ENCODE measurements at places on chromosomes 6 and 20.

DNA sequence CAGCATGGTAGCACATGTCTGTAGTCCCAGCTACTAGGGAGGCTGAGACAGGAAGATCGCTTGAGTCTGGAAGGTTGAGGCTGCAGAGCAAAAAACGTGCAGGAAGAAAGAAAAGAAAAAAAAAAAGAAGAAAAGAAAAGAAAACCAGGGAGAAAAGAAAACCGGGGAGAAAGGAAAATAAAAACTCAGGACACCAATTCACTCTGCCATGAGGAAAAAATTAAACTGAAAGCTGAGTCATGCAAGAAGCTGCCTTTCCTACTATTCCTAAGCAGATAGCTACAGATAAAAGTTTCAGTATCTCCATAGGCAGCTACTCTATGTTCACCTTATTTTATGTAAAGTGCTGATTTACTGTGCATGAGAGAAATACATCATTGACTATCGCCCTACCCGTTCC lies 10.5 kb downstream of the PTGIS start:
- no peak for DNase-seq

- no peak for DNase-seq
These were observed 55.9 kb upstream of the ID4 start for GRCh38 chr6:19781269-19781668.

- no peak for DNase-seq
These were observed 4.1 kb downstream of the BPI start for GRCh38 chr20:38308047-38308438.

DNA sequence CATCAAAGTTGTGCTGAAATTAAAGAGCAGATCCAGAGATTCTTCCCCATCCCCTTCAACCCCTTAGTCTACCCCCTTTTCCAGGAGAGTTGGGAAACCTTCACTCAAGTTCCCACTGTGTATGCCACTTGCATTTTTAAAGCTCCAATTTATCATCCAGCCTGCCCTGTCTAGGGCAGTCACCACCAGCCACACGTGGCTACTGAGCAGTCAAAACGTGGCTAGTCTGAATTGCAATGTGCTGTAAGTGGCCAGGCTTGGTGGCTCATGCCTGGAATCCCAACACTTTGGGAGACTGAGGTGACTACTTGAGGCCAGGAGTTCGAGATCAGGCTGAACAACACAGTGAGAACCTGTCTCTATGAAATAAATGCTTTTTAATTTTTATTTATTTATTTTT lies 34.9 kb downstream of the ERGIC3 start:
- no peak for DNase-seq

GRCh38 chr6:99276747-99277146 lies 72.7 kb downstream of the FAXC start:
- no peak for DNase-seq

GRCh38 chr6:117512987-117513573 lies 30.6 kb downstream of the DCBLD1 start:
- no peak for DNase-seq

- no peak for DNase-seq
These were observed 16.7 kb upstream of the TFAP2A start for GRCh38 chr6:10431423-10432164.

DNA sequence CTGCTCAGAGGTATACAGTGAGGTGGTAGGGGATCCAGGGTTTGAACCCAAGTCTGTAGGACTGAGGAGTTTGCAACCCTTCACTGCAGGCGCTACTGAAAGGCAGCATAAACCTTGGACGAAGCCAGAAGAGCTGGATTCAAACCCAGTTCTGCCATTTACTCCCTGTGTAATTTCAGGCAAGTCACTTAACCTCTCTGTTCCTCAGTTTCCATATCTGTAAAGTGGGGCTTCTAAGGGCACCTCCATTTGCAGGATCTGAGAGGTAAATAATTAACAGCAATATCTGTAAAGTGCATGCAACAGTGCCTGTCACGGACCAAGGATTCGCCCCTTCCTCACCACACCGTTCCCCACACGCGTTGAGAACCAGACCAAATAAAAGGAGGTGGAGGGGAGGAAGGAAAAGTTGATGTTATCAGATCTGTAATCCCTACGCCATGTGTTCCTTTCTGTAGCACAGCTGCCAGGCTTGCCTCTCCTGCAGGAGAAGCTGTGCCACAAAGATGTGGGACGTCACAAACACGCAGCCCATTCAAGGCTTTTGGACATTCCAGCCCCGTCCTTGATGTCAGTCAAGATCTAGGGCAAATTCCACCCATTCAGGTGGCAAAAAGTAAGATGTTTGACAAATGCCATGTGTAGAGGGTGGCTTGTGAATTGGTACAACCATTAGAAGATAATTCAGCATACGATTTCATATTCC lies 9.8 kb downstream of the RIPOR3 start:
- DNase-seq: no peak

GRCh38 chr6:21103626-21104224 lies 489.8 kb upstream of the SOX4 start:
- no peak for DNase-seq

DNA sequence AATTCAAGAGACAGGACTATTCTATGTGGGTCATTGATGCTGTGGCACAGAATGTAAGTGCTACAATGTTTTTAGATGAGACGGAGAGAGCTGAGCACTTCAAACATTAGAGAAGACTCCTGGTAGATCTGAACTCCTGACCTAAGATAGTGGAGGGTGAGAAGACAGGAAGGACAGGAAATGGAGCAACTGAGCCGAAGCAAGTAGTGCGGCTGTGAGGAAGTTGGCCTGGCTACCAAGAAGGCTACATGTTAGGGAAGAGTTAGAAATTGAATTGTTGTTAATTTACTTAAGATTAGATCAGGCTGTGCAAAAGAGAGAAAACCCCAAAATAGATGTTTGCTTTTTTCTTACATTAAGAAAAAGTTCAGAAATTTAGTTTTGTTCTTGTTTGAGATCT lies 14.4 kb upstream of the MLIP start:
- DNase-seq: no peak

- no peak for DNase-seq
These were observed 19.0 kb downstream of the SENP6 start for GRCh38 chr6:75620381-75621304.

All from vagina (tissue), 2 donors.